ENCODE measurements at places on chromosomes 2 and 18. TPM values are rescaled to one million over a fixed set of nuclear protein-coding genes. Genes with fewer than 3 reads are reported as not detected.

The ABCB11 gene
- total RNA-seq = 0.18 TPM

The ERFE gene
- 64.1 TPM for total RNA-seq

The KIAA2012 gene
- total RNA-seq = not detected

The EN1 gene
- total RNA-seq = not detected

The SERPINB4 gene
- not detected for total RNA-seq

The CDK5R2 gene
- not detected for total RNA-seq

The KIF1A gene
- 1.2 TPM for total RNA-seq

The FRZB gene
- not detected for total RNA-seq

The ATOH8 gene
- 3.4 TPM for total RNA-seq

The CBLN2 gene
- total RNA-seq = 0.47 TPM

The AMER3 gene
- total RNA-seq = not detected

The DDX18 gene
- 39.1 TPM for total RNA-seq

The CDCA7 gene
- total RNA-seq = 6.3 TPM

The ASXL3 gene
- total RNA-seq = 0.47 TPM

The MDH1 gene
- 124 TPM for total RNA-seq

The SERPINB11 gene
- total RNA-seq = not detected

The PDE1A gene
- 0.06 TPM for total RNA-seq

The LBX2 gene
- total RNA-seq = 4.3 TPM

Measured in glomerular endothelial cell (primary cell).